Stimulated activated CD8-positive, alpha-beta memory T cell treated with anti-CD3 and anti-CD28 coated beads, Interleukin-7, amount 100 ng/mL, for 48 hours (primary cell): ENCODE measurements at places on chromosomes 12 and 14.

- no peak for DNase-seq
Measured at GRCh38 chr12:29682088-29682487, 101.7 kb downstream of the TMTC1 start.

DNA sequence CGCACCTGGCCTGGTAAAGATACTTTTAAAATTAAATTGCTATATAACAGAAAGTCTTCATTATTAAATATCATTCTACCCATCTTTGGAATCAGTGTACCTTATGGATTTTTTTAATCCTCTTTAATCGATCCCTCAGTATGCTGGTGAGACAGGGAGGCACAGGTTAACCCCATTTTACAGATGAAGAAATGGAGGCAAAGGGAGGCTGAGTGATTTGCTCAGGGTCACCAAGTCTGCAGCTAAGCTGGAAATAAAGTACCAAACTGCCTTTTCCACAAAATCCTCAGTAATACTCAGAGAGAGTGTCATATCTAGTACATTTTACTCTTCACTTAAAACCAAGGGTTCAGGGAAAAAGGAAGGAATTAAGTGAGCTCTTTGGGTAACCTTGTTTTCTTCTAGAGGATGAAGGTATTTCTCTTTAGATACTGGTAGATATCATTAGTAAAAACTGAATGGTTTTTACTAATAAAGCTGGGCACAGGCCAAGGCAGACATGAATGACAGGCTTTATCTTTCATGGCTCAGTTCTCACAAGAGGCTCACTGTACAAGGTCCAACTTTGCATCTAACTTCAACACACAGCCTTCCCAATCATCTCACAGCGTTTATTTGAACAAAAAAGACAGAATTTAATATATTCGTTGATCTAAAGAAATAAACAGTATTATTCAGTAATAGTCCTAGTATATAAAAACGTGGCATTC lies 35.3 kb upstream of the TTC7B start:
- DNase-seq: no peak

DNA sequence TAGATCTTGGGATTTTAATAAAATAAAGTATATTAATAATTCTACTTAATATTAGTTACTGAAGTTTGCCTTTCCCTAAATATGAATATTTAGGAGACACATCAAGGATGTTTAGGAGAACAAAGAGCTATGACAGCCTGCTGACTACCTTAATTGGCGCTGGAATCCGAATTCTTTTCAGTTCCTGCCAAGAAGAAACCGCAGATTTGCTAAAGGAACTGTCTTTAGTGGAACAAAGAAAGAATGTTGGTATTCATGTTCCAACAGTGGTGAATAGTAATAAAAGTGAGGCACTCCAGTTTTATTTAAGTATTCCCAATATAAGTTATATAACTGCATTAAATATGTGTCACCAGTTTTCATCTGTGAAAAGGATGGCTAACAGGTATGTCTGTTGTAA lies 54.5 kb downstream of the MIS18BP1 start:
- DNase-seq: no peak

DNA sequence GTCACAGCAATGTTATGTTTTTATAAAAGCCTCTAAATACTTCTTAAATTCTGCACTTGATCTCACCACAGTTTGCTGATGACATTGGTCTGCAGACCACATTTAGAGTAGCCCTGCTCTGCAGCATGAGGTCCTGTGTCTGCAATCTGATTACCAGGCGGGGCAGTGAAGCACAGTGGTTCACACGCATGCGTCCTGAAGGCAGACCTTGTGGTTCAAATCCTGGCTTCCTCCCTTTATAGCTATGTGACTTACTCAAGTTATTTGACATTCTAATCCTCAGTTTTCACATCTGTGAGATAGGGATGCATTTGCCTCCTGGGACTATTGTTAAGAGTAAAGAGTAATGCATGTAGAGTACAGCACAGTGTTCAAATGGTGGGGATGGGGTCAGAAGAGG lies 50.3 kb downstream of the BMAL2 start:
- DNase-seq: no peak

DNA sequence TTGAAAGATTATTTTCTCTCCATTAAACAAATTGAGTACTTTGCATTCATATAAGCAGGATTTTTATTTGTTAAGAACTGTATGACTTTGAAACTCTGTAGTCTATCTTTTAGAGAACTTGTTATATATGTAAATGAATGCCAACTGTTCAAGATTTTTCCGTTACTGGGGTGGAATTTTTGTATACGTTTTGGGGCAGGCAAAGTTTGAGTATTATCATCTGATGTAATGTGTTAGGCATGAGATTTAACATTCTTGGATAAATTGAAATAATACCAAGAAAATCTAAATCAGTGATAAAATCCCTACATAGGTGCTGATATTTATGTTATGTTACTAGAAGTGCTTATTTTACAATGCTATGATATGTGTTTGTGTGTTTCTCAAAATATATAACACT lies 8.4 kb downstream of the CNOT2 start:
- no peak for DNase-seq

DNA sequence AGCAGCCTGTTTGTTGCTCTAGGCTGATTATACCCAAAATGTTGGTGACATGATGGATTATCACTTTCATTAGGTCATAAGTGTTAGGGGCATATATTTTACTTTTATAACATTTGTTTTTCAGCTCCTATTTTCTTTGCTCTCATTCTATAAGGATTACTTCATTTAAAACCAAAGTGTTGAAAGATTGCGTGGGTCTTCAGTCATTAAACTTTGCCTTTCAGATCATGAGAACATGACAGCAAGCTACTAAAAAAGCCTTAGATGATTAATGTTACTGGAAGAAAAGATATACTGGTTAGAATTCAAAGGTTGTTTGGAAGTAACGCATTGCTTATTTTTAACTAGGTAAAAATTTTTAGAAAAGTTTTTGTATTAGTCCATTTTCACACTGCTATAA lies 156.8 kb downstream of the ERC1 start:
- no peak for DNase-seq

DNA sequence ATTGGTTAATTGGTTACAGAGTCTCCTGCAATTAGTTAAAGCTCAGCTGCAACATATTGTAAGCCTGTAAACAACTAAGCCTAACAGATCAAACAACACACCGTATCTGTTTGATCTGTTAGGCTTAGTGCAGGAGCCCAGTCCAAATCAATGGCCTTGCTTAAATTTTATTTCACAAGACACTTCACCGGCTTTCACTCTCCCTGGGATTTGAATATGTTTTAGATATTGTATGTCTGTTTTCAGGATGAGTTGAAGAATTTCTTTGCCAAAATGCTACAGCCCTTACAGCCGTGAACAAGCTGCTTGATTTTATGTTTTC lies 5.5 kb upstream of the RNASE1 start:
- DNase-seq: no peak

GRCh38 chr12:121188227-121188626 lies 21.7 kb upstream of the P2RX4 start:
- DNase-seq: no peak
